ENCODE measurements at places on chromosomes 13 and 19.

DNA sequence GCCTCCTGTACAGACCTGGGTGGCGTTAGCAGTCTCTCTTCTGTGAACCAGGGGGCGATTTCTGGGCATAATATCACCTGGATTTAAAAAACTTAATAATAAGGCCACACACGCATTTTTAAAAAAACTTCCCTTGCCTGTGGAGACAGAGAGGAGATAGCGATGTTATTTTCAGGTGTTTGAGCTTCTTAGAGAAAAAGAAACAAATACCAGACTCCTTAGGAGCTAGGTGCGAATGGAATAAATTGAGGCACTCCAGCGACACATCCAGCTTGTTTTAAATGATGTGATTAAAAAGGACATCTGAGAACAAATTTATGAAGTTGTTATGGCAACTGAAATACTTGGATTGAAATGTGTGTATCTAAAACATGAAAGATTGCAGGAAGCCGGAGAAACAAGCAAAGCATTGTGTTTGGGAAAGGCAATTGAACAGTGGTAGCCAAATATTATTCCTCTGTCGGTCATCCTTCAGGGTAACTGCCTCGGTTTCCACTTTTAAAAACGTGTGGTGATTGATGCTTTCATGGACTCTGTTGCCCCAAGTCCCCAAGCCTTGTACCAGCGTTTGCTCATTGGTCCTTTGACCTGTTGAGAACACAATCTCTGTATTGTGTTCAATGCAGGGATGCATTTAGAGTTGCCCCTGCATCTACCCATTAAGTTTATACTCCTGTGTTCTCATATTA, 158.7 kb downstream of the TM9SF2 start:
- no peak for DNase-seq

DNA sequence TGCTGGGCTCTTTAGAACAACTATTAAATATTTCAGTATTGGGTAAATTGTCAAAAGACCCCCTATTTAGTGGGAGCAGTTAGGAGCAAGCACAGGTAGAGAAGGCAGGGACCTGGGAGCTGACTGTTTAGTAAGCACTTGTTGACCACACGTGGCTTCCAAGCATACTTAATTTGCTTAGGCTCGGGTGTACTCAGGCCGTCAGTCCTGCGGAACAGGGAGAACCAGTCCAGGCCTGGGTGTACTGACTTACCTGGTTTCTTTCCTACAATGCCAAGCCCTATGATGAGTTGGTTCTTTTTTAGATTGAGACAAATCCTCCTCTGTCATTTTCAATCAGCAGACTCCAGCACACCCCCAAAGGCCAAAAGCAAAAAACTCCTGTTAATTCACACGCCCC, 90.0 kb downstream of the WDFY2 start:
- no peak for DNase-seq

DNA sequence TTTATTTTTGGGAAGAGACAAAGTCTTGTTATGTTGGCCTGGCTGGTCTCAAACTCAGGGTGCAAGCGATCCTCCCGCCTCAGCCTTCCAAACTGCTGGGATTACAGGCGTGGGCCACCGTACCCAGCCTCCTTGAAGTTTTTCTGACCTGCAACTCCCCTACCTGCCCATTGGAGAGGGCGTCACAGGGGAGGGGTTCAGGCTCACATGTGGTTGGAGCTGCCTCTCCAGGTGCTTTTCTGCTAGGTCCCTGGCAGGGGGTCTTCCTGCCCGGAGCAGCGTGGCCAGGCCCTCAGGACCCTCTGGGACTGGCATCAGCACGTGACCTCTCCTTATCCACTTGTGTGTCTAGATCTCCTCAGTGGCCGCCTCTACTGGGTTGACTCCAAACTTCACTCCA, 27.2 kb downstream of the LDLR start:
- no peak for DNase-seq

DNA sequence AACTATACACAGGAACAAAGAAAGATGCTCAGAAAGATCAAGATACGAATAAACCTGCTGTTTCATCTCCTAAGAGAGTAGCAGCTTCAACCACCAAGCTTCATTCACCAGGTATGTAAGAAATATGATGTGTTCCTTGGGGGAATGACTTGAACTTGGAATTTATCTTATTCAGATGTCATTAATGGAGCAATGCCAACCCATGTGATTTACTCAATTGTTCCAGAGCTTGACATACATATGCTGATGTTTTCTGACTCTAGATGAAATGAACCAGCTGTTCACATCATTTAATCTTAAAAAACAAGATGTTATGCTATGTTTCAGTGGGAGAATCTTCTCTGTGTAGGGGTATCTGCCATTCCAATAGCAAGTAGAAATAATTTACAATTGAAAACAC, 270.9 kb downstream of the SLC7A1 start:
- DNase-seq = no peak

- no peak for DNase-seq
Measured at GRCh38 chr19:289651-290371, 1.4 kb downstream of the PLPP2 start.

DNA sequence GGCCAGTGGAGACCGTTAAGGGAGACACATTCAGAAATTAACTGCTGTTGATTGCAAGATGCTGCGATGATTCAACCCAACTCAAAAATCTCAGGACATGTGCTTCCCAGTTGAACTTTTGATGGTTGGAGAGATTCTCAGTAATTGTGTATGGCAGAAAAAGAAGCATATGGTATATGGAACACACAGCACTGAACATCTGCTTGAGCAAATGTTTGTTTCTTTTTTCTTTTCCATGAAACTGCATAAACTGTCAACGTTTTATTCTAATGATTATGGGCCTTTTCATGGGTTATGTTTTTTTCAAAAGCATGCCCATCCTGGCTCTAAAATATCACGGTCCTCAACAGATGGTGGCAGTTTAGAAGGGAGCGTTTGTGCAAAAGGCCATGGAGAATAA, 40.1 kb upstream of the USP29 start:
- DNase-seq = no peak

DNA sequence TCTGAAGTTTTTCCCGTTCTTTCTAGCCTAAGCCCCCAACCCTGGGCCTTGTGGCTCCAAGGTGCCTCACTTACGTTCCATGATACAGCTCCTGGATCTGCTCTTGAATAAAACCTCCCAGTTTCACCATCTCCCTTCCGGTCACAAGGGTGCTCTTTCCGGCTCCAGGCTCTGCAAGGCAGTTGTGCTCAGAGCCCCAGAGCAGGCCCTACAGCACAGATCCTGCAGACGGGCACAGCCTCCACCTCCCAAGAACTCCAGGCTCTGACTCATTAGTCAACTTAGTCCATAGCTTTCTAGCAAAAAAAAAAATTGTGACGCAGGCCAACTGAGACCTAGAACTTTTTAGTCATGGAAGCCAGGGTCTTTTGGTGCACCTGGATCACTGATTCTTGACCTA, 33.9 kb upstream of the SLC7A10 start:
- no peak for DNase-seq

DNA sequence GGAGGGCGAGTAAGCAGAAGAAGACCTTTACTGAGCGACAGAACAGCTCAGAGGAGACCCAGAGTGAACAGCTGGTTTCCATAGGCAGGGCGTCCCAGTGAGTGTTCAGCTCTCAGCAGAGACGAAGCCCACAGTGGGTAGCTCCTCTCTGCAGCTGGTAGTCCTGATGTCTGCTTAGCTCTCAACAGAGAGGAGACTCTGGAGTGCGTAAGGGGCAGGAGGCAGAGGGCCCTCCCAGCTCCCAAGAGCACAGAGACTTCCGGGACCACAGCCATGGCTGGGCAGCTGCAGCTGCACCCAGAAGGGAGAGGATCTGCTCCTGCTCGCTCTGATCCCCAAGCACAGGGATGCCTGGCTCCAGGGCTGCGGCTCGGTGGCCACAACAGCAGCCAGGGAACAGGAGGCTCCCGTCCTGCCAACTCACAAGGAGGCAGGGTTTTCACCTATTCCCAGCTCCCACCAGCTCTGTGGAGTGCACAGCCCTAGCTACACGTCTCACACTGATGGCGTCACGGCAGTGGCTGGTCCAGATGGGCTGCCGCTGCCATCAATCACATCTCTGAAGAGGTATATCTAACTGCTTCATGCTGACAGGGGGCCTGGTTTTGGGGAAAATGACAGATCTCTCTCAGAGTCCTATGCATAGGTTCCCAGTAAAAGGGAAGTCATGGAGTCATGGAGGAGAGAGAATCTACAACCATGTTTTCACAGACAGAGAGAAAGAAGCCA, 2660.1 kb upstream of the PCDH20 start:
- no peak for DNase-seq

DNA sequence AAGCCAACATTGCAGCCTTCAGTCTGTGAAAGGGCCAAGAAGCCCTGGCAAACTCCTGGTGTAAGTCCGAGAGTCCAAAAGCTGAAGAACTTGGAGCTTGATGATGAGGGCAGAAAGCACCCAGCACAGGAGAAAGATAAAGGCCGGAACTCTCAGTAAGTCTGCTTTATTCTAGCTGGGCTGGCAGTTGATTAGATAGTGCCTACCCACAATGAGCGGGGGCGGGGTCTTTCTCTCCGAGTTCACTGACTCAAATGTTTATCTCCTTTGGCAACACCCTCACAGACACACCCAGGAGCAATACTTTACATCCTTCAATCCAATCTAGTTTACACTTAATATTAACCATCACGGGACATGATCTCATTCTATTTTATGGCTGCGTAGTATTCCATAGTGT, 1317.1 kb downstream of the SLITRK1 start:
- no peak for DNase-seq

DNA sequence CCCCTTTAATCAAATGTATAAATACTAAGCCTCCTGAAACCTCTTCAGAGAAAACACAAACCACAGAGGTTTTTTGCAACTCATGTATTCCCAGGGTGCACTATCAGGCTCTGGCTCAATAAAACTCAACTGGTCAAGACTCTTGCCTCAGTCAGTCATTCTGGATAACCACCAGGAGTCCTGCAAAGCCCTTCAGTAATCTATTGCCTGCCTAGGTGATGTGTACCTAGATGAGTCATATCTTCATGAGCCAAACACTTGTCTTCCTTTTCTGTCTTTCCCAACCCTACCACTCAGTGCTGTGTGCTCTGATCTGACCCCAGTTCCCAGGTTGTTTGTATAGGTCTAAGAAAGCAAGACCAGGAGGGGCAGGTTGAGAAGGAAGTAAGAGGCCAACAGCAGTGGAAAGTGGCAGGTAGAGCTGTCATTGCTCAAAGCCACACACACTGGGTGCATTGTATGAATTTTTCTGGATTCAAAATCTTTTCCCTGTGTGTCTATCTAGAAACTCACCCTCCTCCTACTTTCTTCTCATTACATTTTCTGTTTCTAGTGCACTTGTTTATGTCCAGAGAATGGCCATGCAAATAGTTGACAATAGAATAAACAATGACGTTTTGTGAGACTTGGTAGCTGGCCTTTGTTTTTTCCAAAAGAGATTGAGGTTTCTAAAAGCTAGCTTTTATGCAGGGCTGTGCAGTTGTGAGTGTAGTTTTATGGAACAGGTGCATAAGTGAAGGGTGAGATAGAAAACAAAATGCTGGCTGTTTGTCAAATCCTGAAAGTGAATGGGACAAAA, 48.1 kb downstream of the PSG1 start:
- DNase-seq = no peak

DNA sequence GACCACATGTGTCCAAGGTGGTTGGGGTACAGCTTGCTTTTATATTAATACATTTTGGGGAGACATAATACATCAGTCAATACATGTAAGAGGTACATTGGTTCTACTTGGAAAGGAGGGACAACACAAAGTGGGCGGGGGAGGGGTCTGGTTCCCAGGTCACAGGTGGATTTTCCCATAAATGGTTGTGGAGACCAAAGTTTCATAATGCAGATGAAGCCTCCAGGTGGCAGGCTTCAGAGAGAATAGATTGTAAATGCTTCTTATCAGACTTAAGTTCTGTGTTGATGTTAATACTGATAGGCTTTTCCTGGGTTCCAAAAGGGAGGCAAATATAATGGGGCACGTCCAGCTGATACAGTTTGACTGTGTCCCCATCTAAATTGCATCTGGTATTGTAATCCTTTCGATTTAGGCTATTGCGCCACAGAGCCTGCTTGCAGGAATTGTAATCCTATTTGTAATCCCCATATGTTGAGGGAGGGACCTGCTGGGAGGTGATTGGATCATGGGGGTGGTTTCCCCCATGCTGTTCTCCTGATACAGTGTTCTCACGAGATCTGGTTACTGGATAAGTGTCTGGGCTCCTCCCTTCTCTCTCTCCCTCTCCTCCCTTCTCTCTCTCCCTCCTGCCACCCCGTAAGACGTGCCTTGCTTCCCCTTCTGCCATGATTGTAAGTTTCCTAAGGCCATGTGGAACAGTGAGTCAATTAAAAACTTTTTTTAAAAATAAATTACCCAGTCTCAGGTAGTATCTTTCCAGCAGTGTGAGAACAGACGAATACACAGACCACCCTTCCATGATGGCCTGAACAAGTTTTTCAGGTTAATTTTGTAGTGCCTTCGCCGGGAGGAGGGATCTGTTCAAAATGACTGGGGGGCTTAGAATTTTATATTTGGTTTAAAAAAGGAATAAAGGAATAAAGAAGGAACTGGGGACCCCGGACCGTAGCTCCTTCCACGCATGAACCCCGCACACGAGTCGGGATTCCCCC, 44.9 kb downstream of the ZNF823 start:
- DNase-seq = no peak

DNA sequence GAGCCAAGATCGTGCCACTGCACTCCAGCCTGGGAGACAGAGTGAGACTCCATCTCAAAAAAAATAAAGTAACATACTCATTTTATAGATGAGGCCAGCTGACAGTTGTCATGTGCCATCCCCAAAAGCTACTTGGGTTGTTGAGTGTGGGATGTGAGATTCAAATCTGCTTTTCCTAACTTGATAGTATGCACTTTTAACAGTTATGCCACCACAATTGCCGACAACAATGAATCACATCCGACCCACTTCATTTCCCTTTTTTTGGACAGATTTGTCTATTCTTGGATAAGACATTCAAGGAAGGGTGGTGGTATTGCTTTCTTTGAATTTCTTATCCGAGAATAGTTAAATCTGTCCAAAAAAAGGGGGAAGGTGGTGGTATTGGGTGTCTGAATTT, 16.3 kb upstream of the DNMT1 start:
- no peak for DNase-seq

GRCh38 chr19:4504891-4505569, 13.3 kb downstream of the PLIN4 start:
- no peak for DNase-seq

- no peak for DNase-seq
Measured at GRCh38 chr13:97004096-97004876, 10.0 kb upstream of the OXGR1 start.

GRCh38 chr19:11018763-11019162, 57.9 kb downstream of the SMARCA4 start:
- no peak for DNase-seq
